ENCODE measurements at places on chromosomes 12 and 14.

GRCh38 chr12:6662602-6662905 lies 365 bp downstream of the ING4 start:
- DNase-seq, result no peak

GRCh38 chr12:93087840-93088610 lies 158.9 kb upstream of the EEA1 start:
- no peak for DNase-seq

GRCh38 chr14:73424453-73424852 lies 33.9 kb downstream of the NUMB start:
- DNase-seq, result no peak

DNA sequence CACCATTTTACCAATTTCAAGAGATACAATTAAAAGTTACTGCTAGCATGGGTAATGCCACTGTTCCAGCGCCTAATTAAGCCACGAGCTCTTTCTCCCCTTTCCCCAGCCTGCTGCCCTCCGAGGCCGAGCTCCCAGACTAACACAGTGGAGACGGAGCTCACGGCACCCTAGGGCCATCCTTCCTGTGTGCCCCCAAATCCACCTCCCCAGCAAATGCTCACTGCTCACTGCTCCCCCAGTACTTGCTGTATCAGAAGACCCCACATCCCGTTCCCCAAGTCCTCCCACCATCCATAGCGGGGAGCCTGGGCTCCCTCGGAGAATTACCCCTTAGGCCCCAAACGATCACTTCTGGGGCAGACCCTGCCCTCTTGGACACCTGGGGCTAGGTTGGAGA lies 42.7 kb downstream of the SLC6A12 start:
- DNase-seq, result no peak

GRCh38 chr12:24991209-24992049 lies 42.5 kb upstream of the BCAT1 start:
- peak; percentile 67 for DNase-seq
